Stimulated activated CD8-positive, alpha-beta memory T cell treated with anti-CD3 and anti-CD28 coated beads, Interleukin-4, amount 100 ng/mL, for 4 hours (primary cell): ENCODE measurements at places on chromosomes 5 and 9.

DNA sequence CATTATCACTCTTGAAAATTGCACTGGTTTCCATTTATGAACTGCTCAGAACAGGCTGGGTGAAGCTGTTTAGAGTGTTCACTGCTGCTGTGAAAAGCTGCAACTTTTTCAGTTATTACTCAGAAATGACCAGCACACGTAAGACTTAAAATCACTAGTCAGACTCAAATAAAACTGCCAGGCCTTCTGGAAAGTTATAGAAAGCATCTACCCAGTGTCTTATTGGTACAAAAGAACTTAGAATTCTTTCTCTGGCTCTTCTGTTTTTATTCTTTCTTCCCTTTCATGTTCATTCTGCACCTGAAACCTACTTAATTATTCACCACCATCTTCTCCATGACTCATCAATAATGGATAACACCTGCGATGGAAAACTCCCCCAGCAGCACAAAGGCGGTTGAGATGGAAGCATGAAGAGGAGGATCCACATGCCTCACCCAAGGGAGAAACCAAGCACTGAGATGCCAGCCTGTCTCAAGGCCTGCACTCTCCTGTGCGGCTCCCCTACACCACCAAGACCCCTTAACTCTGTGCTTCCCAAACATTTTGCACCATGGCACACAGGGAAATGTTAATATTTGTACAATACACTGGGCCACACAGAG is 171.9 kb downstream of the ENTREP1 start:
- DNase-seq, result no peak

DNA sequence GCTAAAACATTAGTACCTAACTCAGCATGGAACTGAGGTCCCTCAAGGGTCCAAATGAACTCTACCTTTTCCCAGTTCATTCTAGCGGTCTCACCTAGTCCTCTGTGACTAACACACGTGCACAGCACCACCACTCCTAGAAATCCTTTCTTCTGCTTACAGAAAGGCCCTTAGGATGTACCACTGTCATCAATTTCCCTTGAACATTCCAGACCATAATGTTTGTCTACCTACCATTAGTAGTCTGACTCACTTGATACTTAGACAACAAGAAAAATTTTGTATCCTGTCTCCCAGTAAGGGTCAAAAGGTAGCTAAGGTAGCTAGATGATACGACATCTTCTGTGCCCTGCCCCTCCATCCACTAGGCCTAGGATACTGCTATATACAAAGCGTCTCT is 166.6 kb downstream of the TSSK1B start:
- DNase-seq, result no peak

DNA sequence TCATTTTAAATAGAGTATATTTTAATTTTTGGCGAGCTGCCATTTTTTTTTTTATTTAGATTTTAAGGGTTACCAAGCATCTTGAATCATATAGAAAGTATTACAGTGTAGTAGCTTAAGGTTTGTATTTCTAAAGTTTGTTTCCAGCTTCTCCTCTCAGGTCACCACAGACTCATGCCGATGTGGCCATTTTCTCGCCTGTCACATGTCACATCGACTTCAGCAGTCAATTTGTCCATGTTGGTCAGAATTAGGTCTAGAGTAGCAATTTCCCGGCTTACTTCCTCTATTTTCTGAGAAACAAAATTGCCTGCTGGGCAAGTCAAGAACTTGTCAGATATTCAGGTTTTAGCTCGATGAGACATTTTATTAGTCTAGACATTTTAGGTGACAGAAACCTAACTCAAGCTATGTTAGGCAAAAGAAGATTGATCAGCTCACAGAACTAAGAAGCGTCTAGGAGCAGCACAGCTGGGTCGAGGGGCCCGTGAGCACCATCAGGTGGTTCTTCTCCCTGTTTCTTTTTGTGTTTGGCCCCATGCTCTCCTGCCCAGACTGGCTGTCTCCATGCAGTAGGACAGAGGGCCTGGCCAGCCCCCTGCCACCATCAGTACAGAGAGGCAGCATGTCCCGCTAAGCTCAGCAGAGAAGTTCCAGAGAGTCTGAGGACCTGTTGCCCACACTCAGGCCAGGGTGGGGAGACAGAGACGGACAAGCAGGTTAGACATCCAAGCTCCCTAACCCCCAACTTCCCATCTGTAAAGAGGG is 48.4 kb upstream of the AFAP1L1 start:
- DNase-seq, result no peak

DNA sequence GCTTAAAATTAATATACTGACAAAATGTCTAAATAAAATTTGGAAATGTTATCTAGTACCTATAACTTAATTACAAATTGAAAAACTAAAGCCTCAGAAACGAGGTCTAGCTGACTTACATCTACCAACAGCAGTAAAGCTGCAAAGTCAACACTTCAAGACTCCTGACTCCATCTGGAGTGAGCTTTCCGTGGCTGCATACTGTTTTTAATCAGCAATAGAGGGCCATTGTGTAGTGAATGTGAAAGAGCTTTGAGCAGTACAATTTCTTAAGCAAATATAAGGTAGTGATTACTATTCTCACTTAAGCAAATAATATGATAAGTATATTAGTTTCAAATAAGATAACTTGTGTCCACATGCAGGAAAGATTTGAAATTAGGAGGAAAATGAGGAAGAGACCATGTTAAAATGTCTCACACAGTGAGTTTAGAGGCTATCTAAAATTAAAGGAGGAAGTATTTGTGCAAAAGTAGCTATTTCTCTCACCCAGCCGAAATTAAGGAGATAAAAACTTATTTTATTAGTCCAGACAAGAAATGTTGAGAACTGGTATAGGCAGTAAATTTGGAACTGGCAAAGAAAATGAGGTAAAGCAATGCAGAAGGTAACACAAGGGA is 6.4 kb downstream of the SPINK6 start:
- no peak for DNase-seq

DNA sequence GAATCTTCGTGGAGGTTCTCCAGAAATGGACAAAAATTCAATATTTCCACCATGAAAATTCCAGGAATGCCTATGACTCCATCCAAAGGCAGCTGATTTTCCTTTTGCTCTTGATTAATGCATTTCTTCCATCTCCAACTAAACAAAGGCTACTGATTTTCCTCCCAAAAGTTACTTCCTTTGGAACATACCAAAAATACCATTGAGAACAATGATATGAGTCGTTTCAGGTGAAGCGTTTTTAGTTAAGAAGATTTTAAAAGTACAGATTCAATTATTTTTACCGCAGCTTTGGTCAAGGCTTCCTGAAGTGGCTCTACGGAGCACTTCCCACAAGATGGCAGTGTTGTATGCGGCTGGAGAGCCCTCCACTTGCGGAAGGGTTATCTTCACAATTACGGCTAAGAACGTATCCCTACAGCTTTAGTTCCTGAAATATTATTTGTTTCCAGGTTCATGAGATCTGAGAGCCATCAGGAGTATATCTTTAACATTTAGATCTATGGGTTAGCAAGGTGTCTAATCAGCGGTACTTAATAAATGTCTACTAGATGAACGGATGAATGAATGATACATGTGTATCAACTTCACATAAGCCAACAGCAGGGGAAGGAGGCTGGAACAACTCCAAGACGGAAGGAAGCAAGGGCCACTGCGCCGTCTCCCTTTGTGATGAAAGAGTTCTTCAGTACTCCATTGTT is 35.9 kb upstream of the ARSB start:
- no peak for DNase-seq

DNA sequence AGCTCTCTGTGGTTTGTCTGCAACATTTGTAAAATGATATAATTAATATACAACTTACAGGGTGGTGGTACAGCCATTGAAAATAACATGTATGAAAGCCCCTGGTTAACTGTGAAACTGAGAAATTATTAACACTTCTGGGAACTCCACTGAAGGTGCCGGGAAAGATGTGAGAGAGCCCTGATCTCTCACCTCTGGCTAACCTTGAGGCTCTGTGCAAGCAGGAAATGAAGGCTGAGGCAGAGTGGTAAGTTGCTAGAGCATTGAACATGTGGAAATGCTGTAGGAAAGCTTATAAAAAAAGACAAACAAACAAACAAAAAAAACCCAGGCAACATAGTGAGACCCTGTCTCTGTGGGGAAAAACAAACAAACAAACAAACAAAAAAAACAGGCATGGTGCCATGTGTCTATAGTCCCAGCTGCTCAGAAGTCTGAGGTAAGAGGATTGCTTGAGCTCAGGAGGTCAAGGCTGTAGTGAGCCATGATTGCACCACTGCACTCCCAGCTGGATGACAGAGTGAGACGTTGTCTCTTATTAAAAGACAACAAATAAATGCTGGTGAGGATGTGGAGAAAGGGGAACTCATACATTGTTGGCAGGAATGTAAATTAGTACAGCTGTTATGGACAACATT is 7.5 kb downstream of the CATSPER3 start:
- DNase-seq, result no peak

- DNase-seq, result no peak
Measured at GRCh38 chr9:73775757-73776156, 624.1 kb downstream of the ANXA1 start.

GRCh38 chr9:116103976-116104820 is 49.4 kb upstream of the PAPPA start:
- DNase-seq, result no peak

- DNase-seq, result no peak
Measured at GRCh38 chr5:113263545-113263944, 171.2 kb downstream of the TSSK1B start.

- no peak for DNase-seq
Measured at GRCh38 chr5:16812911-16813310, 123.2 kb downstream of the MYO10 start.

GRCh38 chr9:5361326-5362010 is 21.8 kb upstream of the RLN1 start:
- no peak for DNase-seq

- DNase-seq, result no peak
Measured at GRCh38 chr9:129879103-129879699, 43.9 kb downstream of the USP20 start.

DNA sequence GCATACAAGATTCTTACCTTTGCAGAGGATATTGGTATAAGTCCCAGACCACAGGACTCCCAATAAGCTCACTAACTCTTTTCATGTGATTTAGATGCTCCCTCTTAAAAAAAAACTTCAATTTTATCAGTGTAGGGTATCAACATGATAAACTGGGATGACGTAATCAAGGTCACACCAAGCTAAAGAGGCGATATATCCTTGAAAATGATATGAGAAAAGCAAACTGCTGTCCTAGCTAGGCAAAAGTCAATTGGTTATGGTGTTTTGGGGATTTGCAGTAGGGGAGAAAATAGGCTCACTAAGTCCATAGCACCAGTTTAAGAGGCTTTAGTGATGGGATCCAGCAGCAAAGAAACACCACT is 354.4 kb downstream of the DIRAS2 start:
- DNase-seq, result no peak

DNA sequence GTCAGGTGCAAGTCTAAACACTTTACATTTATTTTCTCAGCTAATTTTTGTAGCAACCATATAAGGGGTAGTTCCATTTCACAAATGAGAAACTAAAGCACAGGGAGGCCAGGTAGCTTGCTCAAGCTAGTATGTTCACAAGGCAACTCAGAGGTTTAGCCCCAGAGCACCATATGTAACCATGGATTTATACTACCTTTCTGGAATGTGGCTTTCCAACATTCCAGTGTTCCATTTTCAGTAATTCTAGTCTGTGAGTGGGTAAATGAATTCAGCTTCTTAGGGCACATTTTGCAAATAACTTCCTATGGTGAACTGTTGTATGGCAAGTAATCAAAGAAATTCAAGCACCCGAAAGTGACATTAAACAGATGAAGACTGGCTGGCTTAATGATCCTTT is 25.0 kb upstream of the CAST start:
- no peak for DNase-seq

GRCh38 chr5:180085837-180086236 is 14.3 kb upstream of the RNF130 start:
- no peak for DNase-seq

GRCh38 chr9:120408680-120409258 is 171.2 kb downstream of the CDK5RAP2 start:
- DNase-seq, result no peak

GRCh38 chr5:94072116-94072515 is 330.7 kb upstream of the POU5F2 start:
- no peak for DNase-seq

- no peak for DNase-seq
Measured at GRCh38 chr9:10112070-10112469, 500.7 kb downstream of the PTPRD start.

DNA sequence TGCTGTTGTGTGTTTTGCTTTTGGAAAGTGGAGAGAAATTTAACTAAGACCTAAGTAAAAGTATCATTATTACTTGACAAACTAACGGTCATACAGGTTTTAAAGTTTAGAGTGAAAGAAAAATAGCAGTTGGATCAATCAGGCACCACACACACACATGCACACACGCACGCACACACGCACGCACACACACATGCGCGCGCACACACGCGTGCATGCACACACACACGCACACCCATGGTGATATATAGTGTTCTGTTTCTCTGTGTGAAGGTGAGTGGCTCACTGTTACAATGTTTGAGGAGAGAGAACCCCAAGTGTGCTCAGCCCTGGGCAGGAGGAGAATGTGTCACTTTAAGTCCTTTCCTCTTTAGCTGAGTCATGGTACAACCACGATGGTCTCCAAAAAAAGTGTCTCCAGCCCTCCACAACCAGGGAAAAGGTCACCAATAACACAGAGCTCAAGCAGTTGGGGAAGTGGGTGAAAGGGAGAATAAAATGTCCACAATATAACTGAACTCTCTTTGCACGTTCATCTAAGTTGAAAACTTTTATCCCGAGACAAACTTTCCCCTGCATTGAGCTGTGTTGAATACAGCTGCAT is 3.2 kb downstream of the ZNF366 start:
- no peak for DNase-seq

DNA sequence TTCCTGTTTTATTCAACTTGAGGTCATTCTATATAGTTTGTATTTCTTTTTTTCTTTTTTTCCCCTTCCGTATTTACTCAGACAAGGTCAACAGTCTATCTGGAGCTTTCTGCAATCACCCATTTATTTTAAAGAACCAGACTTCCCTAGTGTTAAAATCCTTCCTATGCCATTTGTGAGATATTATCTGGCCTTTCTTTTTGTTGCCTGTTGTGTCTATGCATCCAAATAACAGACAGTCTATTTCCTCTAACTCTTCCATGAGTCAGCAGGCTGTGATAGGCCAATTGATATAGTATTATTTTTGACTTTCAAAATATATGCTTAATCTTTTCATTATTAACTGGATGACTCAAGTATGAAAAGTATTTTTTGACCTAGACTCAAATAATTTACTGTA is 291.2 kb upstream of the PTPRD start:
- DNase-seq, result no peak

GRCh38 chr9:100167915-100168654 is 69.0 kb downstream of the INVS start:
- DNase-seq, result no peak

DNA sequence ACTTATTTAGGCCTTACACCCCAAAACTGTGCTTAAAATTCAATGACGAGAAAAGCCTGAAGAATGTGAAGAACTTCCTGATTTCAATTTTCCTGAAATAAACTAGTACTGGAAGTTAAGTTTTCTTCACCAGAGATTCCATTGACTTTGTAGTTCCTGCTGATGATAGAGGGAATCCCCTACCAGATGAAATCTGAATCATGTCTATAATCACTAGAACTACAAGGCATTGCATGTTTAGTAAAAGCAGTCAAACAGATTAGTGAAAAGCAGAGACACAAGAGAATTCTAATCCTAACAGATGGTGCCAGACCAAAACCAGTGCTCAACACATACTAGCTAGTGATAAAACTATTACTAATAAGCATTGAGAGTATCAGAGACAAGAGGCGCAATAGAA is 130.0 kb downstream of the PDE4D start:
- DNase-seq, result no peak
